COR-L47 (cell line): ENCODE measurements at places on chromosomes 5 and 9.
A peak's percentile ranks its signal among the peaks of the same experiment; 100 is the strongest.

DNA sequence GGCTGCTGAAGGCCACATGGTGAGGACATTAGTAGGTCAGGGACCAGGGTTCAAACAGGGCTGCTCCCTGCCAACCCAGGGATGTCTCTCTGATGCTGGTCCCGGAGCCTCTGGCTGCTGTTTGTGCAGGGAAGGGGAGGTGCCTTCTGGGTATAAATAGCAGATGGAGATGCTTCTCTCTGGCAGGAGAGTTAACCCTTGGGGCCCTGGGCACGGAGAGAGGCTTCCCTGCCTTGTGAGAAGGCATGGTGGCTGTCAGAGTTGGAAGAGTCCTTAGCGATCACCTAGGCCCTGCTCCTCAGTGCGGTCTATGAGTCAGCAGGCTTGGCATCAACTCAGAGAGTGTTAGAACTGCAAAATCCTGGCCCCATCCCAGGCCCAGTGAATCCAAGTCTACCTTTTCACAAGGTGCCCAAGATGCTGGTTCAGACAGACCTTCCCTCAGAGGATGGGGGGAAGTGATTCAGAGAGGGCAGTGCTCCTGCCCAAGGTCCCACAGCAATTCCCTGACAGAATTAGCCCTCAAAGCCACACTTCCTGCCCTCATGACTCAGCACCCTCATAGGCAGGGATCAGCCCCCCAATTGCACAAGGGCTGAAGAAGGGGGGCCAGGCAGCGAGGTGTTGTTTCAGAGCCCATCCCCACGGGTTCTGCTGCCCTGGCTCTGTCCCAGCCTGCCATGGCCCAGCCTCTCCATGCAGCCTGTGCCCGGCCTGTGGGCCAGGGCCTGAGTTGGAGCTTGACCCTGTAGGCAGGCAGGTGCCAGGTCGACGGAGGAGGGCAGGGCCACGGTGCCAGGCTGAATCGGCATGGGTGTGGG is 25.6 kb downstream of the CAMK2A start:
- no peak for DNase-seq

GRCh38 chr5:71582945-71583584 is 4.1 kb upstream of the MCCC2 start:
- no peak for DNase-seq

DNA sequence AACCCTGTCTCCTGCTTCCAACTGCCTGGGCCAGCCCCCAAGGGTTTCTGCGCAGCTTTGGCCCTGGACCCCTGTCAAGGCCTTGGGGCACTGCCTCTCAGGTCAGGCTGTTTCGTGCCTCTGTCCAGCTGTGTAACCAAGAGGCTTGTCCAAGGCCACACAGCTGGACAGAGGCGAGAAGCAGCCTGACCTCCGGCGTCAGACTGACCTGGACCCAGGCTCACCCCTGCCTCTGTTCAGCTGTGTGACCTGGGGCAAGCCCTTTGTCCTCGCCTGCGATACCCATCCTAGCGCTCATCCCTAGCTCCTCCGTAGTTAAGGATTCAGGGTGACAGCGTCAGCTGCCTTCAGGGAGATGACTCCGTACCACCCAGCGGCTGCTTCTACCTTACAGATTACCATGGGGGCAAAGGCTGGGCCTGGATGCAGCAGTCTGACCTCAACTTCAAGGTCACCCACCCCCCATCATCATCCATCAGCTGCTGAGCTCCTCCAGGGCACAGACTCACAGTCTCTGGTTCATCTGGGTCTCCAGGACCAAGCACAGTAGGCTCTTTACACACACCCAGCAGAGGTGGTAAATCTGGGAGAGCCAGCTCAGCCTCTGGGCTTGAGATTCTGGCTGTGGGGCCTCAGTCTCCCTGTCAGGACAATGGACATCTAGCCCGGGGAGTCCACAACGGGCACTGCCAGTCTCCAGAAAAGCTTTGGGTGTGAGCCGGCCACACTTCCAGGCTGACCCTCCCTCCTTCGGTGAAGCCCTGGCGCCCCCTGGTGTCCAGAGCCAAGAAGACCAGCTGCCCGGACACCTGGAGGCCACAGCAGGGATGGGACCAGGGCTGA is 7.9 kb downstream of the AK1 start:
- peak; percentile 82 for DNase-seq

- DNase-seq = peak; percentile 88
Measured at GRCh38 chr5:115418788-115419187, 122.3 kb upstream of the CCDC112 start.

- DNase-seq = no peak
Measured at GRCh38 chr9:132743931-132744479, 73.7 kb downstream of the GTF3C4 start.

DNA sequence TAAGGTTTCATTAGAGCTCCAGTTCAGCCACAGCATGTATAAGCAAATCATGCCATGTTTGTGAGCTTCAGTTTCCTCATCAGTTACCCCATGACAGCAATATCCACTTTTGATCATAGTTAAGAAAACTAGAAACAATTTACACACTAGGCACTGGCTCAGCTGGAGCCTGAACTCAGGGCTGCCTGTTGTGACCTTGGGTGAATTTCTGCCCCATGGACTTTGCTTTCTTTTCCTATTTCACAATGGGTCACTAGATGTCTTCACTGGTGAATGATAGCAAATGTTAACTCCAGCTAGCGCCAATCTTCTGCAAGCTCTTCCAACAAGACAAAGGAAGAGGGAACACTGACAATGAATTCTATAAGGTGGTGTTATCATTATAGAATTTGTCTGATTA is 233.3 kb upstream of the TRIM32 start:
- DNase-seq = no peak

DNA sequence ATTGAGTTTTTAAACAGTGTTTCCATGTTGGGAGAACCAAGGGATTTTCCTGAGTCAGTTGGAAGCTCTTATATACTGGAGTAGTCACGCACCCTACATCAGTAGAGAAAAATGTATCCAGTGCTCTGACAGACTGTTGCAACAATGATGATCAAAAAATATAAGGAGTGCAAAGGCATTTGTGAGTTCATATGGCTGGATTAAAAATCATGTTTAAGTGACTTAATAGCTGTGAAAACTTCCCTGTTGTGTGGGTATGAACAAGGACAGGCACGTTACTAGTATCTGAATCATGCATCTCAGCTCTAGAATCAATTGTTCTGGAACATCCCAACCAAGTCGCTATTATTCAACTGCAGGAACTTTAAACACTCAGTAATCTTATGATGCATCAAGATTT is 229.7 kb downstream of the ROR2 start:
- no peak for DNase-seq

- DNase-seq = no peak
Measured at GRCh38 chr9:14218253-14218652, 95.7 kb downstream of the NFIB start.

DNA sequence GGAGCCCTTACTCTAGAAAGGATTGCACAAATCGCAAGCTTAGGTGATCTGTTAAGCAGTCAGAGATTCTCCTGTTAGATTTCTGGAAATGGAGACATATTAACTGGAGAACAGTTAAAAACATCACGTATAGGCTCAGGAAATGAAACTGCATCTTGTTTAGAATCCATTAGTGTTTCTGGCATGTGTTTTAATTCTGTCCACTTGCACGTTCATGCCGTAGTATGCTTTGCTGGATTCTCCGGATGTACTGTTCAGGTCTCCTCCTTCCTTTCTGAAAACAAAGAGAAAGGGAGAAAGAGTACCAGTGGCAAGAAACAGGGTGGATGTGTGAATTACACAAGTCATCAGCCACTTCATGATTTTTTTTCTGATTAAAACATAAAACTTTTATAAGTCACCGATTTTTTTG is 2.5 kb upstream of the RGMB start:
- DNase-seq = no peak

- no peak for DNase-seq
Measured at GRCh38 chr9:133224762-133225161, 15.7 kb upstream of the OBP2B start.

DNA sequence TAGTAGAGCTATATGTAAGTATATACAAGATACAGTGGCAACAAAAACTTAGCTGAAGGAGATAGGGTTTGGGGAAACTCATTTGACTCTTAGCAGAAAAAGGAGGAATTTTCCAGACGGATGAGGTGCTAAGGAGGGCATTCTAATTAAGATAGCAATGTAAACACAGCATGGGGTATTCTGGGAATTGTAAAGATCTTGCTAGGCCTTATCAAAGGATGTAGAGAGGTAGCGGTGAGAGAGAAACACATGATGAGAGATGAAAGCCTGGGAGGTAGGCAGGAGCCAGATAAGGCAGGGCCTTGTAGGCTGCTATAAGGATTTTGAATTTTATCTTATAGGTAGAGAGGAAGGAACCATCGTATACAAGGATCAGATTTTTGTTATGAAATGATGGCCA is 106.6 kb upstream of the KCNN2 start:
- DNase-seq = no peak

GRCh38 chr5:13278811-13279210 is 665.7 kb downstream of the DNAH5 start:
- no peak for DNase-seq

DNA sequence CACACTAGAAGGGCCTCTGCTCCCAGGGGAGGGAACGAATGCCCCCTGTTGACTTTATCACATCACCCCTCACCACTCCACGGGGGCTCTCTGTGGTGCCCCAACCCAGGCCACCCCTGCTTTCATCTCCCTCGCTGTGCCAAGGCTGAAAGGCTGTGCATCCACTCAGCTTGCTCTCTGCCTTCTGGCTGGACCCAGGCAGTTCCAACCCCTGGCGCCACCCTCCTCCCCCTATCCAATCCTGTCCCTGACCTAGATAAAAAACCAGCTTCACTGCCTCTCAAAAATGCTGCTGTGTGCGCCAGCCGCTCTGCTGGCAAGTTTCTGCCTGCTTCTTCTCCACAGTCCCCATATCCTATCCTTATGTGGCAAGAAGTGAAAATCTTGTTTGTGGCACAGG is 22.4 kb upstream of the CORO2A start:
- no peak for DNase-seq

GRCh38 chr5:149809931-149810691 is 80.0 kb downstream of the PPARGC1B start:
- DNase-seq = no peak

- DNase-seq = no peak
Measured at GRCh38 chr5:112968411-112969106, 8.0 kb upstream of the DCP2 start.

DNA sequence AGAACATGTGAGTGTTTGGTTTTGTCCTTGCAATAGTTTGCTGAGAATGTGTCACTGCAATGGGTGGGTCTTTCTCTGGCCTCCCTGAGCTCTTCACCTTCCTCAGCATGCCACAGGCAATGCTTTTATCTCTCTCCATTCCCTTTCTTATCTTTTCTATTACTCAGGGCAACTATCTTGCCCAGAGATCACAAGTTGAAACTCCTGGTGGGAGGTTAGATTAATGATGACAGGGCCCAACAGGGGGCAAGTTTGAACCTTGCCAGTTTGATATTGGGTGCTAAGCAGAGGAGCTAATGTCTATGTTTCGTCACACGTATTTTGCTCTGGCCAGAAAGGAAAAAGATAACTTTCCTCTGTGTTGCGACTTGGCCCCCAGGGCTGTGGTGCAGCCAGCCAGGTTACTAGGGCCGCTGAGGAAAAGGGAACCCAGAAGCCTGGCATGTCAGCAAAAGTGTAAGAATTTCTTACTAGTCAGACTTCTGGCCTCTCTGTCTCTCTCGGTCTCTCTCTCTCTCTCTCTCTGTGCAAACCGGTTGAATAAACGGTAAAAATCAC is 299.3 kb upstream of the POU5F2 start:
- DNase-seq = no peak

DNA sequence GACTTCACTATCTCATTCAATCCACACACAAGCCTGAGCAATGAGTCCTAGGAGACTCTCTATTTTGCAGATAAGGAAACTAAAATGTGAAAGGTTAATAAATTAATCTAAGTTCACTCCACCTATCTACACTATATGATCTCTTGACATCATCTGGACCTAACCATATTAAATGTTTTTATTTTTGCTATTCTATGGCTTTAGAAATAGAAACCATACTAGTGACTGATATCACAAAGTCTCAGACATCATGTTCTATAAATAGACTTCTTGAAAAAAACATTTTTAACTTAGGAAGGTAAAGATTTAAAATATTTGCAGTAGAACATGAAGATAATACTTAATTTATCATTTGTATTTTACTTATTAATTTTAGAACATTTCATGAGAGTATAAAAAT is 9.4 kb upstream of the ADGRV1 start:
- DNase-seq = no peak

DNA sequence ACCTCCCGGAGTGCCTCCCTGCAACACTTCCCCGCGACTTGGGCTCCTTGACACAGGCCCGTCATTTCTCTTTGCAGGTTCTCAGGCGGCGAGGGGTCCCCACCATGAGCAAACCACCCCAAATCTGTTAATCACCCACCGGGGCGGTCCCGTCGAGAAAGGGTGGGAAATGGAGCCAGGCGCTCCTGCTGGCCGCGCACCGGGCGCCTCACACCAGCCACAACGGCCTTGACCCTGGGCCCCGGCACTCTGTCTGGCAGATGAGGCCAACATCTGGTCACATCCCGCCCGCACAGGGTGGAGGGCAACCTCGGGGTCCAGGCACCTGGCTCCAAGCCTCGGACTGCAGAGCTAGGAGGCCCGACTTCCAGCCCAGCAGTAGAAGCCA is 776 bp upstream of the TERT start:
- no peak for DNase-seq

- DNase-seq = no peak
Measured at GRCh38 chr5:181207214-181207959, 2.4 kb upstream of the TRIM7 start.

DNA sequence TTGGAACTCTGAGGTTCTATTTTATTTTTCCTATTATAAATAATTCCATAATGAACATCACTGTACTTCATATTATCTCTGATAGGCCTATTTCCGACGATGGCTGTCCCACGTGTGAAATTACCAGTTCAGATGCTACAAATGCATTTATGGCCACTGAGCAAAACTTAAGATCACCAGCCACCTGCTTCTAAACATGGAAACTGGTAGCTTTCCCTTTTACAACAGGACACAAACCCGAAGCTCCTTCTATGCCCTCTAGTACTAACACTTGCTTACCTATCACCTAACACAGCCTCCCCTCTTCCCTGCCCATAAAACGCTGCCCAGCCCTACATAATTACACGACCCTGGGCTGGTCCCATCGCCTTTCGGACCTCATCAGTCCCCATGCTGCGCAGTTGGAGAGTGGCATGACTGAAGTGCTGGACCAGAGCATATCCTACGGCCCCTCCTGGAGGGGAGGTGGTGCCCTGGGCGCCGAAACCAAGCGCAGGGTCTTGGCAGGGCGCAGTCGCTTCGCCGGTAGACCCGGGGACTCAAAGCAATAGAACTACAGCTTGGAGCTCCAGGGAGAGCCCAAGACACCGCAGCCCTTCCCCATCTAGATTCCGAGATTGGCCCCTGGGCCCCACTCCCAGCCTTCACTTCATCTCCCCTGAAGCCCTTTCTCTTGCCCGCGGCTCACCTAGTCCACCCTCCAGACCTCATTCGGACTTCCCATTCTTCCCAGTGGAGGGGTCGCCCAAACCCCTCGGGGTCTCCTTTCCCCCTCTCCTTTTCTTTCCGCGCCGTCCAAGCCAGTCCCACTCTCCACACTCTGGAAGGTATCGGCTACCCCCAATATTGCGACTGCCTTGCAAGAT is 1.0 kb upstream of the SAP30L start:
- DNase-seq = no peak

DNA sequence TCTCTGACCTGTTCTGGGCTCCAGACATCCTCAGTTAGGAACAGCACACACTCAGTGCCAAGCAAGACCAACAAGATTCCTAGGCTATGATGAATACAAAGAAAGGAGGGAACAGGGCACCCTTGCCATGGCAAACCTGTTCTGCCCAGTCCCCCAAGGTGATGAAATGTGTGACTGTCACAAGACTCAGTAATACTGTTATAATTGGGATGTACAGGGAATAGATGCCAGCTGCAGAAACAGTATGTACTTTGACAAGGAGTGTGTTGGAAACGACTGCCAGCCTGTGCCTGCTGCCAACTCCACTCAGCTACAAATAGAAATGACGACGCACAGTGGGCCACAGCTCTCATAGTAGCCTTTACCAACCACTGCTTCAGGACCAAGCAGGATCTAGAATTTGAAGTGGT is 453.0 kb downstream of the EFNA5 start:
- DNase-seq = no peak
